Activated T-helper 1 cell treated with anti-CD3 and anti-CD28 coated beads, Interleukin-2, amount 50 U/mL, for 16 hours (primary cell): ENCODE measurements at places on chromosomes 7 and 10.

DNA sequence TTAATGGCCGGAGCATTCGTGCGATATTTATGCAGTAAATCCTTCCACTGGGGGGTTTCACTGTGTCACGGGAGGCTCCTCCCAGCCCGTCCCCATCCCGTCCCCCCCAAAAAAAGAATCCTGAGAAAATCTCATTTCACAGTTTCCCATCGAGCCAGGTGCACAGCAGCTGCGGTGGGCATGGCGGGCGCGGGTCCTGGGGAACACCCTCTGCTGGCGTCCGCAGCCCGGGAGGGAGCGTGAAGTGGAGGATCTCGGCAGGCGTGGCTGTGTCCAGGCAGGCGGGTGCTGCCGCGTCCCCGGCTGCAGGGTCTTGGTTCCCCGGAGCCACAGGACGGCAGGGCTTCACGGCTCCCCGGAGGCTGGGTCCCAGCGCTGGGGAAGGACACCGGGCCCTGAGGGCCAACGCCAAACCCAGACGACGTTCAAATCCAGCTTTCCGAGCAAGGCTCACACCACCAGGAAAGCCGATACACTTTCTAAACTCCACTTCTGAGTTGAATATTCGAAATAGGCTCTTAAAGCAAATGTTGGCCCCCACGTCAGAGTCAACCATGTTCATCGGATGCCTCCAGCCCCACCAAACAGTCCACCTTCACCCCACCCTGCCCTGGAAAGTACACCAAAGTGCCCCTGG lies 55.7 kb downstream of the PDGFA start:
- no peak for DNase-seq

- no peak for DNase-seq
Measured at GRCh38 chr10:43254881-43255633, 11.8 kb downstream of the RASGEF1A start.

DNA sequence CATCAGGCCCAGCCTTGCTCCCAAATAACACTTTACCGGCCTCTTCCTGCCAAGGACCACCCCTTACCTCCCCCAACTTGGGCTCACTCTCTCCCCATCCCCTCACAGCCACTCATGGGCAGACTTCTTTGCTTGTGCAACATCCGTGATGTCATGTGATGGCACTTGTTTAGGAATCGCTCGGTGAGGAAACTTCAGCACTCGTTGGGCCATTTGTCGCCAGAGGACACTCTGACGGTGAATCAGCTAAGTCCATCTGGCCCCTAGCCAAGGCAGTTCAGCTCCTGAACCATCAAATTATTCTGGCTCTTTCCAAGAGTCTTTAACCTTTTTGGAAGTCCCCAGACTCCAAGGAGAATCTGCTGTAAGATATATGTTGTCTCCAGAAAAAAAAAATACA lies 19.2 kb downstream of the BTBD16 start:
- no peak for DNase-seq

DNA sequence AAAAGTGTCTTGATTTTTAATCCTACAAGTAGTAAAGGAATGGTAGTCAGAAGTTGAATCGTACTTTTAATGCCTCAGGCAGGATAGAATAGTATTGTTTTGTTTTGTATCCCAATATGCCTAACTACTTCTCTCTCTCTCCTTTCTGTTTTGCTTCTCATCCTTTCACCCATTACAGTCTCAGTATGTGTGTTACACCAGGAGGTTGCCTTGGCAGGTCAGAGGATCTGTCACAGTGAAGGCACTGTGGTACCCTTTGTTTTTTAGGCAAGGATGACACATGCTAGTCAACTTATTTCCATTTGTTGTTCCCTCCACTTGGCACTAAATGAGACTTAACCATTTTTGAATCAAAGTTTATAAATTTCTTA lies 94.4 kb downstream of the MAPK8 start:
- no peak for DNase-seq

- DNase-seq = no peak
Measured at GRCh38 chr10:15624401-15625196, 95.1 kb downstream of the ITGA8 start.

- DNase-seq = no peak
Measured at GRCh38 chr7:148708026-148708885, 9.6 kb downstream of the CUL1 start.

- no peak for DNase-seq
Measured at GRCh38 chr7:107353701-107354100, 116.2 kb upstream of the GPR22 start.

GRCh38 chr10:30995081-30995770 lies 36.4 kb downstream of the ZNF438 start:
- no peak for DNase-seq

DNA sequence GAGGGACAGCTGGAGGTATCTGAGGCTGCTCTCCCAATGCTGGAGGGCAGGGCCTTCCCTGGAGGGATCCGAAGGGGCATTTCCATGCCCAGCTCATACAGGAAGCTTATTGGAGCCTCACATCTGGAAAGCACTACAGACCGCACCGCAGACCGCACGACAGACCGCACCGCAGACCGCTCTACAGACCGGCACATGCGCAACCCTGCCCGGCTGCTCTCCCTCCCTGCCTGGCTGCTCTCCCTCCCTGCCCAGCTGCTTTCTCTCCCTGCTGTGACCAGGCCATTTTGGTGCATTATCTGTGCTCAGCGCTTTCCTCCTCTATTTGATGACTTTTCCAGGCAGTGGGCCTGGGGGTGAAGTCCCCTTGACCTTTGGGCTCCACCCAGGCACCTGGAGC lies 39.6 kb upstream of the EN2 start:
- DNase-seq = no peak

DNA sequence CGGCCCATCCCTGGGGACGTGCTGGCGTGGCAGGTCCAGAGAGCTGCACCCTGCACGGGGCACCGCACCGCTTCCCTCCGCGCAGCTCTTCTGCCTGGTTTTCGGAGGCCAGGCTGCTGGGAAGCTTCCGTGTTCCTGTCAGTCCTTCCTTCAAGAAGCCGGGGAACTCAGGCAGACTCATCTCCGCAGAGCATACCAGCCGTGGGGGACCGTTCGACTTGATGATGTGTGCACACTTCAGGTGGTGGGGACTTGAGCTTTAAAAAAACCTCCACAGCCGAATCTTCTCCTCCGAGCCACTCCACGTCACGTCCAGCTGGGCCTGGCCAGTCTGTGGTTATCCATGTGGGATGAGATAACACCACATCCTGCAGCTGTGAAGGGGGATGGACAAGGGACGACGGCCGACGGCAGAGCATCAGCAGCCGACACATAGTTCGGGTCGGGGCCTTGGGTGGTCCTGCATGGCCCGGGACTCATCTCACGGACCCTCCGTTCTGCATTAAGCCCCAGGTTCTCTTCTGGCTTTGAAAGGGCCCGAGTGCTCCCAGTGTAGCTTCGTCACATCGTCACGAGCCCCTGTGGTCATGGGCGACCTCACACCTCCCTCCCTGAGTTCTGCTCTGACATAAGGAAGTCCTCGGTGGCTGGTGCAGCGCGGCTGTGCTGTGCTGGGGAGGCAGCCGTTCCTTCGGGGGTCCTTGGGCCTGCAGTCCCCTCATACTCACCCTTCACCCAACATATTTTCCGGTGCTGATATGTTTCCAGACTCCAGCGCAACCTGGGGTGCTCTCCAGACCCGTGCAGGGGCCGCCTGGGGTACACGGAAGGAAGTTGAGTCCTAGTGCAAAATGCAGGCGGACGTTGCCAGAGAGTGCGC lies 4.5 kb upstream of the BHLHA15 start:
- no peak for DNase-seq

GRCh38 chr7:149868623-149869290 lies 5.0 kb upstream of the ATP6V0E2 start:
- DNase-seq = no peak

DNA sequence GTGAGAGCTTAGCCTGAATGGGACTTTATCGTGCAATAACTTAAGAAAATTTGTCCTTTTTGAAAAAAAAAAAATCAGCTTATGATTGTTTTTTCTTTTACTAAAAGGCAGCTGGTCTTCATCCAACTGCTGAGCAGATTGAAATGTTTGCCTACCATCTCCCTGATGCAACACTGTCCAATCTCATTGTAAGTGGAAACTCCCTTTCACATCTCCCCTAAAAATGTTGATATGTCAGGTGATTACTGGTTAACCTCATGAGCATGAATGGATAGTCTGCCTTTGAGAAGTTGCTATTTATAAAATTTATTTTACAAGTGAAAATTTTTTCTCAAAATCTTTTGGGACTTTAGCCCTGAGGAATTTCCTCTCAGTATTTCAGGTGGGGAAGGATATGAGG lies 17.8 kb upstream of the HKDC1 start:
- no peak for DNase-seq

- no peak for DNase-seq
Measured at GRCh38 chr7:14582010-14582409, 320.5 kb downstream of the DGKB start.

DNA sequence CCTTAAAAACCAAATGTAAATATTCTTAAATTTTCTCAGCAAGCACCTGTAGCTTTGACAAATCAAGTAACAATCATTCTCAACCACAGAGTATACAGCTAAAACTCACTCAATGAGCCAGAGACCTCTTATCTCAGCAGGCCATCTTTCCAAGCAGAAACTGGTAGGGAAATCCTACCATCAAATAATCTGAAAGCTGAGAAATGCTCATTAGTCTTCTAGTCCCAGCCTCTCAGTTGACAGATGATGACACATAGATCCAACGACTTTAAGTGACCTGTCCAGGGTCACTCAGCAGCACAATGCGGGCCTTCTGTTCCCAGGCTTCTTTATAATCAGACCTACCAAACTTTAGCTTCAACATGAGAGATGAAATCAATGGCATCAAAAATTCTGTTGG lies 184.6 kb downstream of the SGMS1 start:
- DNase-seq = no peak

GRCh38 chr7:14637968-14638367 lies 264.6 kb downstream of the DGKB start:
- DNase-seq = no peak

DNA sequence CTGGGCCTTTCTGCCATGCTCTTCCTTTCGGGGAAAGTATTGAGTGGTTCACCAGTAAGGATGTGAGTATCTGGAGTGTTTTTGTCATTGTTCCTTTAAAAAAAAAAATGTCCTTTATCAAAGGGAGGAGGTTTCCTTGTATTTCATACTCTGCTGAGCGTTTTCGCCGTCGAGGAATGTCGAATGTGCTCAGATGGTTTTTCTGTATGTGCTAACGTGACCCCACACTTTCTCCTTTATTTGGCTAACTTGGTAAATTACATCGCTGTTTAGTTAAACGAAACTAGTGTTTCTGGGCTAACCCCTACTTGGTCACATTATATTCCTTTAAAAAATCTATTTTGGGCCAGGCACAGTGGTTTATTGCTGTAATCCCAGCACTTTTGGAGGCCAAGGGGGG lies 45.9 kb downstream of the INPP5A start:
- DNase-seq = no peak

GRCh38 chr10:47081264-47081663 lies 170.0 kb downstream of the PTPN20 start:
- no peak for DNase-seq
